ENCODE measurements at places on chromosomes 7 and 10.

DNA sequence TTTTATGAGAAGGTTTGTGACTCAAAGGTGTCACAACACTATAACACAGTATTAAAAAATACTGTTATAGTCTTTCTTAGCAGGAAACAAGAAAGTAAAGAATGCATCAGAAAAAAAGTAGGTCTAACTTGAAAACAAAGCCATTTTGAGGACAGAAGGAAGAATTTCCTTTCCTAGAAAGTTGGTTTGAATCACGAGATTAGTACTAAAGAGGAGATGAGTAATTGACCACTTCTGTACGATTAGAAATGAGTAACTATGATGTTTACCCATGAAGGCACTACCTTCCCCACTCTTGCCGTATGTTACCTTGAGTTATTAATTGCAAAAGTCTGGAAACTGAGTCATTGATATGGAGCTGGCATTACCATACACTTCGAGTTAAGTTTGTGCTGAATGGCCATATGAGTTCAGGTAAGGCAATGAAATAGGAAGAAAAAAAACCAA, 65.2 kb downstream of the FAM185A start:
- DNase-seq: no peak

GRCh38 chr10:792792-793100, 103.3 kb upstream of the DIP2C start:
- no peak for DNase-seq

GRCh38 chr10:43076876-43077420, at the start of gene RET:
Gene RET (plus strand): TSS chr10:43077069. CDS start chr10:43077259, 190 bp downstream.
- DNase-seq: no peak

GRCh38 chr10:11272915-11273389, 255.3 kb downstream of the CELF2 start:
- DNase-seq: no peak

GRCh38 chr10:22174442-22174841, 43.4 kb downstream of the EBLN1 start:
- DNase-seq: no peak

DNA sequence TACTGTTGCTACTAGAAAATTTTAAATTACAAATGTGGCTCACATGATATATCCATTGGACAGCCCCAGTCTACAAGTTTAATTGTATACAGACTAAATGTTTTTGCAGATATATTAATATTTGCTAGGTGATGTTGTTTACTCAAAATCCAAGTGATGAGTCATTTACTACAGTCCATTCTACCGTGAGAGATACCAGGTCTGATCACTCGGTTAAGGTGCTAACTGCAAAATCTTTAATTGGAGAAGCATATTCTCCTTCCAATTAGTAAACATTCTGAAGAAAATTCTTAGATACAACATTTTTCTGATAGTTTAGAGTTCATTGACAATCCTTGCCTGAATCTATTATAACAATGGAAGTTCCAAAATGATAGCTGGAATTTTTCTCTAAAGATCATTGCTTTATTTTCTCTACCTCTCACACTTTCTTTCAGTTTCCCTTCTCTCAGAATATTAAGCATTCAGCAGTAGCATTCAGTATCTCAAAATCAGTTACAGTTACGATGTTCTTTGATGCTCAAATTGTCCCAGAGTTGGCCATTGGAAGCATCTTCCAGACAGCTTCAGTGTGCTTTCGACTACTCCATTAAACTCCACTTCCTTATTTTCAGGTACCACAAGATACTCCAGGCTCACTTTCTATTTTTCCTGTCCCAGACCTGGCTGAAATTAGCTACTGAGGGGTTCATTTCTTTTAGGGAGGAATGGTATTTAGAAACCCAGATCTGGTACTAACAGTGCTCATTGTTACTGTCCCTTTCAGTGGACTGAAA, 2.3 kb downstream of the ABCB1 start:
- DNase-seq: no peak

DNA sequence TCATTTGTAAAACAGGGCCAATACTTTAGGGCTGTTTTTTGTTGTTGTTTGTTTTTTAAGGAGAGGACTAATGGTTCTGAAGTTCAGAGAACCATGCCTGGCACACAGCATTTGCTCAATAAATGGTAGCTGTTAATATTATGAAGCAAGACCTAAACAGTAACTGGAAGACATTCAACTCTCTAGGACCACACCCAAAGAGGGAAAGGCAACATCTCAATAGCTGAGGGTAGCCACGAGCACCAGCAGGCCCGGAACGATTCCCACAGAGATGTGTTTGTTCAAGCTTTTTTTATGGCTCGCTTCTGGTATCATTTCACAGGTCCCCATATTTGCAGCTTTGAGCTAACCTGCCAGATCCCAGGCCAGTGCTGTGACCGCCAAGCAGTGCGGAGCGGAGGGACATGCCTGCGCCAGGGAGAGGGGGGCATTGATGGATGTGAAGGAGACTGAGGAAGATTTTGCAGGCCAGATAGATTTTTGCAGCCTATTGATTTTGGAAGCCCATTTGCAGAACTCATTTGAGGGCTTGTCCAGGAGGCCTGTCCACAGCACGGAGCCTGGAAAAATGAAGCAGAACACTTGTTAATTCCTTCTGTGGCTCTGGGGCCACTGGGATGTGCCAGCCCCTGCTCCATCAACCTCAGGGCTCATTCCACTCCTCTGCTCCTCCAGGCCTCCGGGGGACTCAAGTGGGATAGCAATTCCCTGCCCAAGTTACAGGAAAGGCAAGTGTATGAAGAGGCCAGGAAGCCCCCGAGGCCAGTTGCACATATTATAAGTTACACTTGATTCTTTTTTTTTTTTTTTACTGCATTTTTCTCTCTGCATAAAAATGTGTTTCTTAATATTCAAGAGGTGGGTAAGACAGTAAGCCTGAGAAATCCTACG, 57.3 kb upstream of the FGFR2 start:
- no peak for DNase-seq
